Esophagus muscularis mucosa (tissue), 4 donors: ENCODE measurements at places on chromosomes 4 and X. TPM values are rescaled to one million over a fixed set of nuclear protein-coding genes. Genes with fewer than 3 reads are reported as not detected.
A peak's percentile ranks its signal among the peaks of the same experiment; 100 is the strongest.

Gene FAM9C
- not detected for total RNA-seq

Gene SPANXC
- total RNA-seq: not detected

Gene CD38
- total RNA-seq: 5.8 TPM

DNA sequence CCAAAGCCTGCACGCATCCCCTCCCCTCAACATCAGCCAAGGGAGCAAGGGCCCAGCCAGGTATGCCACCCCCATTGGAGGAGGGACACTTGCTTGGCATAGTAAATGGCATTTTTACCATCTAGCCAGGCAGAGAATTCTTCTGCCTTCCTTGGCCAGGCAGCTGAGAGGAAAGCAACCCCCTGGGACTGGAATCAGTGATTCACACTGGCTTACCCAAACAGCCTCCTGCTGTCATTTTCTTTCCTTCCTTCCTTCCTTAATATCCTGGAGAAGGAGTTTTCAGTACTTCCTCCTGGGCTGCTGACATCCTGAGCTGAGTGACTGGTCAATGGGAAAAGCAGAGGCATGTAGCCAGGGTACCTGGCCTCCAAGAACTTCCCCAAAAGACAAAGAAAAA lies 28.6 kb upstream of the KIAA1210 start:
- no peak overlapping the region for H3K27ac ChIP-seq
- no peaks in the 10 kb centered on the region for H3K4me1 ChIP-seq
- H3K4me3 ChIP-seq: no peak overlapping the region
- H3K36me3 ChIP-seq: no peaks in the 10 kb centered on the region
- no peaks in the 10 kb centered on the region for H3K27me3 ChIP-seq

DNA sequence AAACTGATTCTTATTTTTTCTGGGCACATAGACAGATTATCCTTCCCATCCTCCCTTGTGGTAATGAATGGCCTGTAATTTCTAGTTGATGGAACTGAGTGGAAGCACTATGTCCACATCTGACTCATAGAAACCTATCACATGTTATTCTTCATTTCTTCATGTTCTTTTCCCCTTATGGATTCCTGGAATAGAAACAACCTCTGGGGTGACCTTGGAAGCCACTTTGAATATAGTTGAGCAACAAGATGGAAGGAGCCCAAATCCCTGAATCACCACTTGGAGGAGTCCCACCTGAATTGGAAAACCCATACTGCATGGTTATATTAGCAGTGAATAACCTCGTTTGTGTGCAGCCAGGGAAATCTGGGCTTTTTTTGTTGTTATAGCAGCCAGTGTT lies 137.8 kb downstream of the MID1IP1 start:
- no peak overlapping the region for H3K4me3 ChIP-seq
- H3K27me3 ChIP-seq: no peaks in the 10 kb centered on the region
- peak overlapping the region; percentile 35 for H3K27ac ChIP-seq
- H3K4me1 ChIP-seq: no peaks in the 10 kb centered on the region

- H3K36me3 ChIP-seq: no peaks in the 10 kb centered on the region
- no peak for DNase-seq
- H3K27me3 ChIP-seq: no peaks in the 10 kb centered on the region
- peaks cover 64% of the 10 kb centered on the region for H3K4me1 ChIP-seq
- H3K27ac ChIP-seq: peak overlapping the region; percentile 94
Measured at GRCh38 chr4:48343035-48343434, 1.7 kb downstream of the SLAIN2 start.

GRCh38 chrX:19848110-19848509 lies 39.3 kb downstream of the SH3KBP1 start:
- no peak overlapping the region for H3K4me3 ChIP-seq
- H3K4me1 ChIP-seq: no peaks in the 10 kb centered on the region
- no peak for DNase-seq
- H3K36me3 ChIP-seq: no peaks in the 10 kb centered on the region
- no peaks in the 10 kb centered on the region for H3K27me3 ChIP-seq
